Right lung (tissue), 10 donors: ENCODE measurements at places on chromosomes 6 and 20. TPM values are rescaled to one million over a fixed set of nuclear protein-coding genes. Genes with fewer than 3 reads are reported as not detected.
A peak's percentile ranks its signal among the peaks of the same experiment; 100 is the strongest.

GRCh38 chr20:62617711-62618483 lies 24.4 kb upstream of the SLCO4A1 start:
- no peak for DNase-seq

The SPEF1 gene
- 2.3 TPM for polyA plus RNA-seq

DNA sequence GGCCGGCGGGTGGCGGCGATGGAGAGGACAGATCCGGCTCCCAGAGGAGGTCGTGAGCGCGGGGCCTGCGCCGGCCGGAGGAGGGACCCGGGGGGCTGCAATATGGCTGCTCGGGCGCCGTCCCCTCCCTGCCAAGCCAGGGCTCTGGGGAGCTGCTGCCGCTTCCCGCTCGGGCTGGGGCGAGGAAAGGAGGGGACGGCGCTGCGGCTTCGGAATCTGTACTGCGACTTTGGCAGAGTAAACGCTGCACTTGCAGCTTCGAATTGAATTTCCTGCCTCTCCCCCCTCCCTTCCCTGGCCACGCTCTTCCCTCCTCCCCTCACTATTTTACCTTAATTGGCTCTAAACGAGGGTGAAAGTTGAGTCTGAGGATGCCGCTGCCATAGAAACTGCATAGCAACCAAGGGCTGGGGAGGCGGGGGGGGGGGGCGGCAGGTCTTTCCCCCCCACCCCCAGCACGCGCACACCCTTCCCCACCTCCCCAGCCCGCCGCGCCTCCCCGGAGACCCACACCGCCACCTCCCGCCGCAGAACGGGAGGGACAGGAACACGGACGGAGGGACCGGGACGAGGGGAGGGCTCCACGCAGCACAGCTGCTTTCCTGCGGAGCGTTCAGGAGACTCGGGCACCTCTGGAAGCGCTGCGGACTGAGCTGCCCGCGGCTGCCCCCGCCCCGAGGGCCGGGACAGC lies 93.9 kb downstream of the RNASET2 start:
- peak; percentile 10 for DNase-seq

DNA sequence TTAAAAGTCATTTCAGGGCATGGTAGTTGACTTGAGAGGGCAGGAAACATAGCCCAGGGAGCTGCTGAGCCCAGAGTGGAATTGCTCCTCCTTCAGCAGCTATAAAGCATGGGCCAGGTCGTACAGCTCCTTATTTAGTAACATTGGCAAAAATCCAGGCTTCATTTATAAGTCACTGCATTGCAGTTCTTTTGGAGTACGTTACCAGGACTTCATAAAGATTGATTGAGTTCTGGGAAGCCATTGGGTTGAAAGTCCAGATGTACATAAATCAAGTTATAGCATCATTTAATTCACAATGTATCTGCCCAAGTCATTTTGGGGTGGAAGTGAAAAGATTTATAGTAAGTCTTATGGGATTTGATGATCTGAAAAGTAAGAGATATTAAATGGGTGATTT lies 53.0 kb upstream of the ANKEF1 start:
- DNase-seq = peak; percentile 23

The SLC24A3 gene
- polyA plus RNA-seq = 6.2 TPM

DNA sequence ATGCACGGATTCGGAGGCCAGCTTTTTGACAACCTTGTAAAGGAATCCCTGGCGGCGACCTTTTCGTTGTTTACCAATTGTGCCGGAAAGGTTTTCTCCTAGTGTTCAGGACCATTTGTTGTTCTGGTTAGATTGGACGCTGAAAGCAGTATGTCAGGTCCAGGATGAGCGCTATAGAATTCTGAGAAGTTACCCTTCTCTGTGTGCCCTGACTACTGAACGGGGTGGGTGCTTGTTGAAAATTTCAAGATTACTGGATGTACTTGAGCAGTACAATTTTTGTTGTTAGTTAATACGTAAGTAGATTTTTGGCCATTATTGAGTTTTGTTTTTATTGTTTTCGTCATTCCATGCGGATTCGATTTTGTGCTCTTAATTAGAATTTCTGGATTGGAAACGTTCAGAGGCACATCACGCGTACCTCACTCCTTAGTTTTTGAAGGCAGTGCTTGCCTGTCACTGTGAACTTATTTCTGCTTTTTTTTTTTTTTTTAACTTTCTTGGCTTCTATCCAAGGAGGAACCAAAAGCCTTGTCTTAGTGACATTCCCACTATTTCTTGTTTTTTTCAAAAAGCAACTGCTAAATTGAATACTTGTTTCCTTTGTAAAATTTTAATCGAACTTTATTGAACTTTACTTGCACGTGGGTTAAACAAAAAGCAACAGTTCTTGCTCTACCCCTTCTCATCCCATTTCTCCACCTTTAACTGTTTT lies 898 bp downstream of the XRN2 start:
- DNase-seq = peak; percentile 9

The WFDC5 gene
- polyA plus RNA-seq = not detected

DNA sequence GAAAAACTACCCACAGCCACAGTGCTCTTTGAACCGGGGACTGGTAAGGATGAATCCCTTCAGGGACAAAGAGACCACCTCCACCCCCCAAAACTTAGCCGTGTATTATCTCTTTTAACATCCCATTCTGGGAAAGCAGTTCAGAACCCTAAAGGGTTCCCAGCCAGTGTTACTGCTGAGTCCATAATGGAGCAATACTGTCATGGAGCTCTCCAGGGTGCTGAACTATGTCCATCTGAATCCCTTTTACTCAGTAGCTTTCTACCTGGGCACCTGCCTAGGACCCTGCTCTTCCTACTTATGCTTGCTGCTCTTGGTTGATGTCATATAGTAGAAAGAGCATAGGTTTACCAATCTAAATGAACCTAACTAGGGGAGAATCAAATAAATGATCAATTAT lies 22.3 kb upstream of the SAYSD1 start:
- DNase-seq = peak; percentile 57

- DNase-seq = no peak
Observed at GRCh38 chr6:22025468-22026163, 271.2 kb downstream of the PRL start.

GRCh38 chr6:134994431-134994830 lies 44.5 kb upstream of the ALDH8A1 start:
- no peak for DNase-seq

The CNR1 gene
- 0.22 TPM for polyA plus RNA-seq

- DNase-seq = no peak
Observed at GRCh38 chr6:155523821-155524651, 68.4 kb upstream of the NOX3 start.

The BTNL2 gene
- polyA plus RNA-seq = 0.93 TPM

The BNIP5 gene
- polyA plus RNA-seq = not detected

DNA sequence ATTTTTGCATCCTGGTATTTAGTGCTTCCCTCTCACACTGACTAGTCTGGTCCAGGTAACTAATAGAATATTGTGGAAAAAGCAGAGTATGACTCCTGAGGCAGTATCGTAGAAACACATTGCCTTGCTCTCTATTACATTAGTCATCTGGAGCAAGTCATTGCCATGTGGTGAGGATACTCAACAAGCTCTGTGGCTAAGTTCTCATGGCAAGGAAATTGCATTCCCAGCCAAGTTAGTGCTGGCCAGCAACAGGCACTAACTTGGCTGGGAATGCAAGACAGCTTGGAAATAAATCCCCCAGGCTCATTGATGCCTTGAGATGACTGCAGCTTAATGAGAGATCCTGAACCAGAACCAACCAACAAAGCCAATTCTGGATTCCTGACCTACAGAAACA lies 39.7 kb upstream of the HTR1B start:
- DNase-seq = no peak

DNA sequence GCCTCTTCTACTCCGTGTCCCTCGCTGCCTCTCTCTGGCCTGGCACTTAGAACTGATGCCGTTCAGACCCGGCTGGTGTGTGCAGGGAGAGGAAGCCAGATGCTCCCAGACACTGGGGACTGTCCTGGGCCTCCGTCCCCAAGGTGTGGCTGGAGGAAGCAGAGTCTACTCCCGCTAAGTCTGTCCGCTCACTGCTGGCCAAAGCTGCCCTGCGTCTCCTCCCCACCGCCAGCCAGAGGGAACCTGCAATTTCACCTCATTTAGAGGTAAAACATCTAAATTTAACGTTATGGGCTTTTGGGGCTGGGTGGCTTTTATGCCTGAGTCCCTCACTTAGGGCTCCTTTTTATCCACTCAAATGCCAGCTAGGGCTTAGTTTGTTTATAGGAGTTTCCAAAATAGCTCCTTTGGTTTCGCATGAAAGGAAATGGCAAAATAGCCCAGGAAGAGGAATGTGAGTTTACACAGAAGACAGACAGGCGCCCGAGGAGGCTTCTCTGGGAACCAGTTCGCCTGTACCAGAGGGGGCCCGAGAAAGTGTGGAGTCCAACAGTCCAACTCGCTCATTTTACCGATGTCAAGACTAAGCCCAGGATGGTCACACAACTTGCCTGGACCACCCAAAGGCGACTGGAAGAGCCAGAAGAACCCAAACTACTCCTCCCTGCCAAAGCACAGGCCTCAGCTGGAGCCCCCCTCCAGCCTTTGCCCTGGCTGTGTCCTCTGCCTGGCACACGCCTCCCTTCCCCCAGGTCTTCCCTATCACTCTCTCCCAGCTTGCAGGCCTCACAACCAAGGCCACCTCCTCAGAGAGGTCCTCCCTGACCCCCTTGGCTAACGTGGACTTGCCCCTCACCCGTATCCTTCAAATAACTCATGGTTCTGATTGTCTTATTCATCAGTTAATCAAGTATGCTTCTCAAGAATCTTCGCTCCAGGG lies 54.5 kb downstream of the RIPOR3 start:
- DNase-seq = no peak

- DNase-seq = no peak
Observed at GRCh38 chr6:18261877-18262276, 2.5 kb downstream of the DEK start.

GRCh38 chr6:25699649-25700048 lies 47.6 kb downstream of the SCGN start:
- DNase-seq = no peak

DNA sequence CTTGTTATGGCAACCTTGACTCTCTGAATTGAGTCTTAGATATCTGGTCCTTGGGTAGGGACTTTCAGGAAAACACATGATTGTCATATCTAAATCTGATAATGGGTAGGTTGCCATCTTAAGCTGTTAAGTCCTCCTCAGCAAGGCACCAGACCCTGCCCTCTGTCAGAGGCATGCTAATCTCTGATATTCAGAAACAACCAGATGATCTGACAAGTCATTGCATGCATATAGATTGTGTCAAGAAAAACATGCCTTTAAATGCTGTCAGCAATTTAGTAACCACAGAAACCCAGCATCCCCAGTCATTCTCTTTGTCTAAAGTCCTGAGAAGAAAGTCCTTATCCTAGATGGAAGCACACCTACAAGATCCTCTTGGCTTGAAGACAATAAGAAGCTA lies 149.1 kb downstream of the EDN1 start:
- no peak for DNase-seq

DNA sequence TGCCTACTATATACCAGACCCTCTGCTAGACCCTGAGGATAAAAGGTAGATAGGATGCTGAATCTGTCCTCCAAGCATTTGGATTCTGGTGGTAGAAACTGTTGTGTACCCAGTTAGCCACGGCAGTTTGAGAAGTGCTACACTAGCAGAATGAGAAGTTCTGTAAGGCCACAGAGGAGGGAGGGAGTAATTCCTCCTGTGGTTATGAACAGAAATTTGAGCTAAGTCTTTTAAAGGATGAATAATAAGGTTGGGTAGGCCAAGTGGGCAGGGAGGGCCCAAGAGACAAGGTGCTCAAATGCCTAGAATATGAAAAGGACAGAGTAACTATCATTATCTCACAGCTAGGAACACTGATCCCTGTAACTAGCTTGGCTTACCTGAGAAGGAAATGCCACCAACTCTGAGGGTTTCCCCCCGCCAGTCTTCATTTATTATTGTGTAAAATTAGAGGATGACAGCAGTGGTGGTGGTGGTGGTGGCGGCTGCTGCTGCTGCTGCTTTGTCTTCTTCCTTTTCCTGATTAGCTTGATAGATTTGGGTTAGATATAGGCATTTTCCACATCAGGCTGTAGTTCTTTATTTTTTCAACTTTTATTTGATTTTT lies 243.3 kb downstream of the PRL start:
- DNase-seq = no peak

DNA sequence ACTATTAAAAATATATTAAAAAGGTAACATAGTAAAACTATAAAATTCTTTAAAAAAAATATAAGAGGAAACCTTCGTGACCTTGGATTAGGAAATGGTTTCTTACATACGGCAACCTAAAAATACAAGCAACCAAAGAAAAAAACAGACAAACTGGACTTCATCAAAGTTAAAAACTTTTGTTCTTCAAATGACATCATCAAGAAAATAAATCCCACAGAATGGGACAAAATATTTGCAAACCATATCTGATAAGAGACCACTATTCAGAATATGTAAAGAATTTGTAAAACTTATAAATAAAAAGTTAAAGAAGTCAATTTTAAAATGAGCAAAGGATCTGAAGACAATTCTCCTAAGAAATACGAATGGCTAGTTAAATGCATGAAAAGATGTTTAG lies 110.0 kb downstream of the ATG5 start:
- DNase-seq = no peak

GRCh38 chr6:105094133-105094640 lies 85.6 kb downstream of the POPDC3 start:
- DNase-seq = no peak

The TAF4 gene
- 13.0 TPM for polyA plus RNA-seq

- DNase-seq = no peak
Observed at GRCh38 chr20:2698912-2699311, 6.3 kb downstream of the EBF4 start.

The MYL9 gene
- polyA plus RNA-seq = 361 TPM

The EPB41L1 gene
- polyA plus RNA-seq = 39.0 TPM

The TCP1 gene
- 250 TPM for polyA plus RNA-seq

The SLC22A23 gene
- polyA plus RNA-seq = 17.7 TPM

GRCh38 chr6:163355426-163355991 lies 59.0 kb upstream of the QKI start:
- DNase-seq = no peak

- DNase-seq = no peak
Observed at GRCh38 chr6:158191761-158192160, 23.6 kb downstream of the GTF2H5 start.

DNA sequence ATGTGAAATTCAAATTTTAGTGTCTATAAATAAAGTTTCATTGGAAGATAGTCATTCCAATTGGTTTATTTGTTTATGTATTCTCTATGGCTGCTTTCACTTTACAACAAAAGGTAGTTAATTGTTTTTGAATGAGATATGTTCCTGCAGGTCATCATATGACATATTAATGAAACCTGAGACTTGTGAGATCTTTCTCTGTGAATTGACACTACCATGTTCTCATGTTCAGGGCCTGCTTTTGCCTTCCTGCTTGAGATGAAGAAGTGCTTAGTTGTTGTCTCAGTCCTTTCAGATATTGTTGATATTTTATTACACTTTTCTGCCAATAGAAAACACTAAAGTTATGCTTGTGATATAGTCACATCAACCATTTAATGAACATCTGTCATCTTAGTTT lies 132.5 kb downstream of the UTRN start:
- no peak for DNase-seq

The LY6G5C gene
- 4.4 TPM for polyA plus RNA-seq

The NOL7 gene
- polyA plus RNA-seq = 75.4 TPM

- no peak for DNase-seq
Observed at GRCh38 chr6:20427856-20428255, 26.2 kb downstream of the E2F3 start.

GRCh38 chr6:19999319-20000191 lies 162.4 kb downstream of the ID4 start:
- no peak for DNase-seq

- no peak for DNase-seq
Observed at GRCh38 chr6:135411339-135411738, 86.2 kb downstream of the AHI1 start.

The ROMO1 gene
- 65.3 TPM for polyA plus RNA-seq

The SH3BGRL2 gene
- 39.7 TPM for polyA plus RNA-seq
